ENCODE measurements at places on chromosomes 3 and 15.

DNA sequence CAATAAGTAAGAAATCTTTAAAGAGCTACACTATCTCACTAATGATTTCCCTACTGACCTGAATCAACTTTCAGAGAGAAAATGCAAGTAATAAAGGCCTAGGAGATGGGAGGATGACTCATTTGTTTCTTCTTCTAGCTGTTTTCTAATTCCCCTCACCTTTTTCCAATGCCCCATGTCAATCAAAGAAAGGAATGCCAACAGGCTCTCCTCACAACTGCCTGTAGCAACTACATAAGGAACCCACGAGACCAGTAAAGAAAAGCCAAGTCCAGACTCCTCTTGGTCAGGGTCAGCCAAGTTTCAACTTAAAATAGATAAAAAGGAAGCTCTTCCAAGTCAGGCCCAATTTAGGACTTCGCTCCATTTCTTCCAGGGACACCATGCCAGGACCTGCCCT lies 201.9 kb downstream of the TNIK start:
- DNase-seq = no peak

DNA sequence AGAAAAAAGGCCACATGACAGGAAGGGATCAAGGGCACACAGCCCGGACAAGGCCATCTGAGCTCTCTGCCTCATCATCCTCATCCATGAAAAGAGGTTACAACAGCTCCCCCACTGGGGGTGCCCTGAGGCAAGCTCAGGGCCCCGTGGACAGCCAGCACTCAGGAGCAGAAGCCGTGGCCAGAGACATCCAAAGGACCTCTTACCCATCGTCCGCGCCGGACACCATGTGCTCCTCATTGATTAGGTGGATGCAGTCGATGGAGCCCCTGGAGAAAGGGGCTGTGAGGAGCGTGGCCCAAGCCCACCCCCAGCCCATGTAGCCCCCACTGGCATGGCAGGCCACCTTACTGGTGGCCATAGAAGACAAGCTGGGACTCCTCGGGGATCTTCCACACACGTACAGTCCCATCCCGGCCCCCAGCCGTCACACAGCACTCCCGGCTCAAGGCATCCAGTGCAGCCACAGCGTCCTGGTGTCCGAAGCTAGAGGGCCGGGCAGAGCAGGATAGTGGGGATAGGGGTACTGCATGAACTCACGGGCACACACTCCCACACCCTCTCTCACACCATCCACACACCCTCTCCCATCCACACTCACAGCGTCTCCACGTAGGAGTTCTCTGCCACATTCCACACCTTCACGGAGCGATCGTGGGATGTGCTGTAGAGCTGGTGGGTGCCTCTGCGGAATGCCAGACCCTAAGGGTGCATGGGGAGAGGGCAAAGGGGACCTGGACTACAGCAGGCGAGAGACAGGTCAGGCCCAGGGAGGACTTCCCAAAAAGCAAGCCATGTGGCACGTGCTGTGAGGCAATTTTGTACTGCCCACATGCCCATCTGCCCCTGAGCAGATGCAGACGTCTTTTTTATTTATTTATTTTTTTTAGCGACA lies 6.5 kb downstream of the RRP9 start:
- no peak for DNase-seq

- DNase-seq = peak; percentile 86
Observed at GRCh38 chr3:184176377-184177330, 2.0 kb downstream of the AP2M1 start.

- no peak for DNase-seq
Observed at GRCh38 chr15:92646216-92646615, 9.4 kb downstream of the FAM174B start.

GRCh38 chr3:48456456-48456855 lies 9.9 kb downstream of the ATRIP start:
- no peak for DNase-seq

- DNase-seq = no peak
Observed at GRCh38 chr3:41573591-41573990, 374.3 kb downstream of the CTNNB1 start.

DNA sequence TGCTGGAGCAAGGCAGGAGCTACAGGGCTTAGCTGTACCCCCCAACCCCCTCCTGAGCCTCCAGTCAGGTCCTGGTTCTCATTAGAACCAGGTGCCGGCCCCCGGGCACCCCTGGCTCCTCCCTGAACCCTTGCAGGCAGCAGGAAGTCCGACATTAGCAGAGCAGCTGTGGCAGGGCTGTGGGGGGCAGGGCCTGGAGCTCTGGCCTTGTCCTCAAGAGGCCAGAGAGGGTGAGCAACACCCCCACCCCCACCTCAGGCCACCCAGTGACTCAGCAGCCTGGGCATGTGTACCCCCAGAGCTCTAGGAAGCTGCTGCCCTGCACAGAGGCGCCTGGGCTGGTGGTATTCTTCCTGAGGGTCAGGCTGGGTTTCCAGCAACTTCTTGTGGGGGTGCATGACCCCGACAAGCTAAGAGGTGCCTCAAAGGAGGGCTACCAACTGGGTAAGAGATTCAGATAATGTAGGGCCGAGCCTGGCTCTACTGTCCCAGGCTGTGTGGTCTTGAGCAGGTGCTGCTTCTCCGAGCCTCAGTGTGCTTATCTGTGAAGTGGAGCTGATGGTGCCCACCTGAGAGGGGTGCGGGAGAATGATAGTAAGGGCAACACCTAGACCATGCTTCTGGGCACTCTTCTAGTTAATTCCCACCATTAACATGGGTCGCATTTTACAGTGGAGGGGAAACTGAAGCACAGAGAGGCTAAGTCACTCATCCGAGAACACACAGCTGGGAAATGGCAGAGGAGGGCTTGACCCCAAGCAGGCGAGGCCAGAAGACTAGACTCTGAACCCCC lies 16.0 kb downstream of the H1-8 start:
- DNase-seq = peak; percentile 69

GRCh38 chr15:67242708-67243111 lies 11.8 kb downstream of the AAGAB start:
- DNase-seq = no peak

DNA sequence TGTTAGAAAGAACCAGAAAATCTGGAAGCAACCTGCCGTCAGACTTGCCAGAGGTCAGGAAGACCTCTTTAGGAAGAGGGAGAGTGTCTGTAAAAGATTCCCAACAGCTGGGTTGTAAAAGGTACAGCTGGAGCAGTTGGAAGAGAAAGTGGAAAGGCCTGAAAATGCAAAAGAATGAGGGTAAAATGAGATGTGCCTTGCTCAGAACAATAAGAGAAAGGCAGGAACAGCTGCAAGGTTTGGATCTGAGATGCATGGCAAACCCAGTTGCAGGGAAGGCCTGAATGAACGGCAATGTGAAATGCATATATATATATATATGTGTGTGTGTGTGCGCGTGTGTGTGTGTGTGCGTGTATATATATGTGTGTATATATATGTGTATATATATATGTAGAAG lies 88.1 kb downstream of the ZIC1 start:
- DNase-seq = no peak
